Left renal cortex interstitium (tissue), 4 donors: ENCODE measurements at places on chromosomes 16 and 17. TPM values are rescaled to one million over a fixed set of nuclear protein-coding genes. Genes with fewer than 3 reads are reported as not detected.

The CIITA gene
- polyA plus RNA-seq, result 6.1 TPM

The CD300E gene
- 0.14 TPM for polyA plus RNA-seq

The NEK8 gene
- 13.8 TPM for polyA plus RNA-seq

The TBC1D3E gene
- polyA plus RNA-seq, result 0.16 TPM

DNA sequence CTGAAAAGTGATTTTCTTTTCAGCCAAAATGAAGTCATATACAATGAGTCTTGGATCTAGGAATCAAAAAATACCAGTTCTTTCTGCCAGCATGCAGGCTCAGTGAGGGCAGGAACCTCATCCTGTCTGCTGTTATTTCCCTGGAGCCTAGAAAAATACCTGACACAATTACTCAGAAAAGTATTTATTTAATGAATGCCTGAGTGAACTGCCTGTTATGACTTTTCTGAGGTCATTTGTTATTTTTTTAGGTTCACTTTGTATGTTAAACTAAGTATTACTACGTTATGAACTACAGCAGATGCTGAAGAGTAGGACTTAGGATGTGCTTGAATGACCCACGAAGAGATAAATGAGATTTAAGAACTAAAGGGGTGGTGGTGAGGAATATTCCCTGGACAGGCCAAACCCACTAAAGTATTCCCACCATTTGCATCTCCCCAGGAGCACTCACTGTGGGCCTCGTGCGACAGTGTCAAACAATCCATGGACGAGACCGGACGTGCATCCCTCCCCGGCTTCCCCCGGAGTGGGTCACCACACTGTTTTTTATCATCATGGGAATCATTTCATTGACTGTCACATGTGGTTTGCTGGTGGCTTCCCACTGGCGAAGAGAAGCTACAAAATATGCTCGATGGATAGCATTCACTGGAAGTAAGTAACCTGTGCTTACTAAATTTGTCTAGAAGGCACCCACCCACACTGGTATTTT lies 17.1 kb upstream of the VWA3A start:
- DNase-seq, result no peak

DNA sequence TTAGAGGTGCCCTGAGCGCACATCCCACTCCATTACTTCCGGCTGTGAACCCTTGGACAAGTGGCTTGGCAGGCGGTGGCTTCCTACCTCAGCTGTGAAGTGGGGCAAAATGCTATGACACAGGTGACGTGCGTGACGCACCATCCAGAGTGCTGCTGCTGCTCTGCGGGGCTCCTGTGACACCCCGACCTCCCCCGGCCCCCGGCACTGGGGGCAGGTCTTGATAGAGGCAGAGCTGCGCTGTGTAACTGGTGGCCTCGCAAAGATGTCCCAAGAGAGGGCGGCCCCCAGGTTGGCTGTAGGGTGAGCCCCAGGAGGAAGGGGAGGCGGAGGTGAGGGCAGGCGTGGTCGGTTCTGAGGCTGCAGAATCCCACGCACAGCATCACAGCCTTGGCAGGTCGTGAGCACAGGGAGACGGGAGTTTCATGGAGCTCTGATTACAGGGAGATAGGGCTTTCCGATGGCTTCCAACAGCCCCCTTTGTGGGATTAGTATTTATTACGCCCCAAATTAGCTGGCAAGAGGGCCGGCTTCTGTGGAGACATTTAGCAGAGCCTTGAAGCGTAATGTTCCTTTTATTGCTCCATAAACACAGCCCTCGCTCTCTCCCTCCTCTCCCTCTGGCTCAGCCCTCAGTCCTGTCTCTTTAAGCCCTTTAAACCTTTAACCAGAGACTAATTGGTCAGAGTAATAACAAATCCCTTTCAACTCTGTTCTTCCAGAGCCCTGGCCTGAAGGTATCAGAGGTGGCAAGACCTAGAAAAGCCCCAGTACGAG lies 328.1 kb downstream of the C16orf95 start:
- DNase-seq, result no peak
